Right lung (tissue), 10 donors: ENCODE measurements at places on chromosomes 5 and 9.
A peak's percentile ranks its signal among the peaks of the same experiment; 100 is the strongest.

DNA sequence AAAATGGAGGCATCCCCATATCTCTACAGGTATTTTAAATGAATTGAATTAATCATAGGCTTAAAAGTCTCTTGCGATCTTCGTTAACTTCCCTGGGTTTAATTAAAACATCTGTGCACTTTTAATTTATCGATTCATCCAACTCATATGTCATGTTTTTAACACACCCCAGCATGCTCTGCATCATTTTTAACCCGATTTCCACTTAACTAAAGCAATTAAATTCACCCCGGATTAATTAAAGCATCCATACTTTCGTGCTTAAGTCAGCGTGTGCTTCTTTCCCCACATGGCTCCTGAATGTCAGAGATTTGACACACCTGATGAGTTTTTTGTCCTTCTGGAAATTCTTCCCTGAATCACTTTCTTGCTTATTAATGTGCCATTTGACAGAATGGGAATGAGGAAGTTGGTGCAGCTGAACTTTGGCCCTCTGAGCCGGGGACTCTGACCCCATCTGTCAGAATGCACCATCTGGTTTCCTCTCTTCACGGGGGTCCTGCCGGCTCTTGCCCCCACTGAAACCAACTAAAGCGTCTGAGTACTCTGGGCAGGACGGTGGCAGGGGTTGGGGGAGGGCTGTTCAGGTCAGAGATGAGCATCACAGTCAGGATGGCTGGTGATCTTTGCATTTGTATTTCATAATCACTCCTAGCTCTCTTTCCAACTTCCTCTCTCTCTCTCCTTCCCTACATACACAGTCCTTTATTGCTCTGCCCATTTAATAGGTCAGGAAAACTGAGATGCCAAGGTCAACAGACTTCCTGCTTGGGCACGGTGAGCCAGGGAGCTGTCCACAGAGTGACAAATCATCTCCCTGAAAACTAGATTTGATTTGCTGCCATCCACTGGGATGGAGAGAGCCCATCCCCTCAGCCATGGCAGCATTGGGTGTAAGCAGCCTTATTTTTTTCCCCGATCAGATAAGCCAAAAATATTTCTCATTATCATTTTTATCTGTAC lies 180.3 kb upstream of the WWC1 start:
- no peak for DNase-seq

DNA sequence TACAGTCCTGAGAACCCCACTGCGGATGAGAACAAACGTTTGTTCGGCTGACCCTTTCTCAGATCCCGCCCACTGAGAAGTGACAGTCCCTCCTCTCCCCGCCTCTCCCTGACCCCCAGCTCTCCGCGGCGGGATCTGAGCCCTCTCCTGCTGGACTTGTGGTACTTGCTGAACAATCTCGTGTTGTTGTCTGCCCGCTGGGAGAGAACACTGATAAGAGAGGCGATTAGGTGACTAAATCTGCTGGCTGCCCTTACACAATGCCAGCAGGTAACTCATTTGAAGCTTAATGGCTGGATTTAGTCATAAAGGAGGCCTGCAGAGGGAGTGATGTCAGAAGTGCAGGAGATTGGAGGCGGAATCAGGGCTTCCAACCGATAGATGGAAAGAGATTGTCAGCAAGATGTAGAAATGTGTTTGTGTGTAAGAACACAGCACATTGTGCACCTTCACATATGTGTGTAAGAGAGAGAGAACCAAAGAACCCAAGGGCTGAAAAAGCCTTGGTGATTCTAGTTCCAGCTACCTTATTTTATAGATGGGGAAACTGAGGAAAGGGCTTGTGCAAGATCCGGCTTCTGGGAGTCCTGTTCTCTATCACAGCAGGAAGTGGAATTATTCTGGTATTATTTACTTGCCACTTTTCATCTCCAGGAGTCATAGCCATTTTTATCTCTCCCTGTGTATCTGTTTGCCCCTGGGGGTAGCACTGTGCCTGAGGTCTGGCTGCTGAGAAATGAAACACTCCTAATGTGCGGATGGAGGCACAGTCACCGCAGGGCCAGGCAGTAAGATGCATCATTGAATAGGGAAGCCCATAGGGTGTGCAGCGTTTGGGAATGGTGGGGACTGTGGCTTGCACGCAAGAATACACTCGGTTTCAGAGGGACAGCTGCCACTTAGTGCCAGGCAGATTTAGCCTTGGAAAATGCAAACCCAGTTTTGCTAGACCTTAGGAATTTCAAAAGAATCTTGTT lies 203.7 kb upstream of the MSX2 start:
- no peak for DNase-seq

- DNase-seq = no peak
Observed at GRCh38 chr5:113194125-113194524, 217.5 kb downstream of the DCP2 start.

GRCh38 chr9:70073193-70073592 lies 29.5 kb downstream of the MAMDC2 start:
- DNase-seq = no peak

DNA sequence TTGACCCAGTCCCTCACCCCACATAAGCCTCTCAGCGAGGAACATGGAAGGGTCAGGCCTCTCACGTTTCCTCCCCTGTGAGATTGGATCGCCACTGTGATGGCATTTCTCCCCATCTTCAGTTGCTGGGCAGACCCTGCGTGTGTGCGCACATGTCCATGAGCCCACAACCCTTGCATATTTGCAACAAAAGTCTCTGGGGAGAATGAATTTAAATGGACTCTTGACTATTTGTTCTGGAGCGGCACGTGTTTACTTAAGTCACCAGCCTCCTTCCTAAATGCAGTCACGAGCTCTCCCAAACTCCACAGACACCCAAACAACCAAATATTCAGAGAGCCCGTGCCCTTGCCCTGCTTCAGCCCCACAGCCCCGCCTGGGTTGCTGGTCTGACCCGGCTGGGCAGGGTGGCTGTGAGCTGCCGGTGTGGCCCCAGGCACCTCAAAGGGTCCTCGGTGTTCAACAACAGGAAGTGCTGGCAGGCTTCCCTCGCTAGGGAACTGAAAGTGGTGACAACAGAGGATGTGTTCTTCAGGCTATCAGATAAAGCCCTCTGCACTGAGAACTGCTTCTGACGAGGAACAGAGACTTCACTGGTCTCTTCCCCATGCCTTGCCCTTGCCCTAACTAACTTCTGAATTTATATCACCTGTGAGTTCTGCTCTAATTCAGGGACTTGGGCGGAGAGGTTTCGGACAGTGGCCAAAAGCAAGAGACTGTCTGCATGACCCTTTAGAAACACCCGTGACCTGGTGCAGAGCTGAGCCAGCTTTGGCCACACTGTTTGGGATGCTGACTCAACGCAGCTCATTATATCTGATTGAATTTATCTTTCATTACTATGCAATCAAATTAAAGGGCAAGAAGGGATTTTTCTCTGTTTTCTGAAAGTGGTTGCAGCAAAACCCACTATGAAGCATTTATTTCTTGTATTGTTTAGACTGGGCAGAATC lies 19.2 kb upstream of the CD180 start:
- DNase-seq = peak; percentile 72

DNA sequence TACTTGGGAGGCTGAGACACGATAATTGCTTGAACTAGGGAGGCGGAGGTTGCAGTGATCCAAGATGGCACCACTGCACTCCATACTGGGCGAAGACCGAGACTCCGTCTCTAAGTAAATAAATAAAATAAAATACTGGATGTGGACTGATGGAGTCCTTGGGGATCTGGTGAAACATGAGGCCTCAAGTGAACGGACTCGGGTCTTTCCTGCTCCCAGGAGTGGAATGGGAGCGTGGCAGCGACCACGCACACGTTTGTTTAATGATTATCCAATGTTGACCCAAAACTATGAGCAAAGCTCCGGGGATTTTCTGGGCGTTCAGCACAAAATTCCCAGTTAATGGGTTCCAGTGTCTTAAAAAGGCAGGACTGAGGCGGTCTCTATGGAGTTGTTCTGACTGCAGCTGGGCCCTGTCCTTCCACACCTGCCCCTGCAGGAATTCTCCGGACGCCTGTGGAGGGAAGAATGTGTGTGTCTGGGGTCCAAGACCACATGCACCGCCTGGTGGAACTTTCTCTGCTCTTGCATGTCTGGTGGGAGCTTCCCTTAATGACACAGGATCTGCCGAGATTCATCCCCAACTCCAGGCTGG lies 26.6 kb downstream of the NEK6 start:
- DNase-seq = peak; percentile 72

DNA sequence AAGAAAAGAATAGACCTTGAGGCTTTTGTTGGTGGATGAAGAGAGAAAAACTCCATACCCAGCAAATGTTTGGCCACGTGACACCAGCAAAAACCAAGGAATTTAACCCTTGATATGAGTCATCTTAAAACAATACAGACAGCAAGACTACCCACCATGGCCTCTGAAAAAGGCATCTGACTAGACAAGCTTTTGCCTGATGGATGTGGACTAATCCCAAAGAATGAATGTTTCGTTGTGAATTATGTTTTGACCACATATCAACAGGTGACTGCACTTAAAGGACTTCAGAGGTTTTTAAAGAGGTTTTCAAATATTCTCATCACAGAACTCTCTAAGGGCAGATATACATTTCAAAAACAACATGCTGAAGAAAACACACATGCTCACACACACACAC lies 33.0 kb upstream of the SLC1A3 start:
- no peak for DNase-seq

DNA sequence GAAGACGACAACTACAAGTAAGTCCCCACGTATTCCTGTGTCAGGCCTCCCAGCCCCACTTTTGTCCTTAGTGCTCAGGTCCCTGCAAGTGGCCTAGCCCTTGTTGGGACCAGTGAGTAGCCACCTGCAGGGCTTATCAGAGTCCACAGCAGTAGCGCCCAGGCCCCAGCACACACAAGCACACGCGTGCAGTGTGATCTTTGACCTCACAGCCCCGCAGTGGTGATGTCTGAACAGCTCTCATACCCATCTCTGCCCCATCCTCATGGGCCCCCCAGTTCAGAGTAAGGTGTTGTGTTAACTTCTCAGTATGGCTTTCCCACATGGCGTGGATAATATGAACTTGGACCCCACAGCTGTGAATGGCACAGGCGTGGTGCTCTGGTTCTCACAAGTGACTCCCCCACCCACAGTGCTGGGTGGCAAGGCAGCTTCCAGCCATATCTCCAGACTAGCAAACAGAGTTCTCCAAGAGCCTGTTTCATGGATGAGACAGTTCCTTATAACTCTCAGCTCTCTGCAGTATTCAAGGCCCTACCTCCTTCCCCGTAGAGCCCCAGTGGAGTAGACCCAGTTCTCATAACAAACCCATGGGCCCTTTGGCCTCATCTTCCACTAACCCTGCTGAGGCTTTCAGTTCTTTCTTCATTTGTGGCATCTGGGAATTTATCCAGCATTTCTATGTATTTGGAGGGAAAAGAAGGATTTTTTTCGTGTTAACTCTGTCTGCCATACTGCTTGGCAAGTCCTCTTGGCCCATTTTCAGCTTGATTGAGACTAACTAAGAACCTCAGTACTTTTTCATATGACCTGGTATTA lies 46.5 kb upstream of the ANGPTL2 start:
- no peak for DNase-seq

DNA sequence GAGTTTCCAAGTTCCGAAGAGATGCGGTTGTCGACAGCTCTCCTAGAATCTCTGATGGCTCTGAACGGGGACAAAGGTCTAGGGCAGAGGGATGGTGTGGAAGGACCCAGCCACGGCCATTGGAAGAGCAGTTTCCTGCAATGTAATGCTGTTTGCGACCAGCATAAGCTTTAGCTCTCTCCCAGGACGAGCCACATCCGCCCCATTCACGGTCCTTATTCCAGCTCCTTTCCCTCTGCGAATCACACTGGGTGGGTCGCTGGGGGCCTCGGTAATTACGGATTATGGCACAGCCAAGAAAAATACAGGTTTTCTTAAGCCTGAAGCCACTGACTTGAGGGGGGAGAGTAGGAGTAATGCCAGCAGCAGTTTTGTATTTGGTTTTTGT lies 22.7 kb downstream of the ANXA2R start:
- DNase-seq = peak; percentile 29

- no peak for DNase-seq
Observed at GRCh38 chr5:173208296-173208695, 26.7 kb downstream of the NKX2-5 start.

DNA sequence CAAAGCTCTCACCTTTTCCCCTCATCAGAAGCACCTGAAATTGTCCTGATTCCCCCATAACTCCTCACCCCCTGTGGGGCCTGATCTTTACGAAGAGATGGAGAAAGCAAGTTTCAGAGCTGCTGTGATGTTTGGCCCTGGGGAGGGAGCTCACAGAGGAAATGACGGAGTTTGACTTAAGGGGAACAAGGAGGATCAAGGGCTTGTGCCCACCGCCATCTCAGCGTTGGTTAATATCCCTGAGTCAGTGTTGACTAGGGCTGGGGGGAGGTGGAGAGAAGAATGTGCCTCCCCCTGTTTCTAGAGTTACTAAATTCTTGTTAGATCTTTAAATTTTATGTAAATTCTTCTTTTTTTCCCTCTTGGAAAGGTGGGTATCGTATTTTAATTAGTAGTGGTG lies 27.8 kb downstream of the FGF18 start:
- no peak for DNase-seq

GRCh38 chr5:51860532-51861018 lies 477.3 kb downstream of the ISL1 start:
- DNase-seq = no peak

- no peak for DNase-seq
Observed at GRCh38 chr9:132046456-132046855, 33.2 kb downstream of the MED27 start.

GRCh38 chr9:122218935-122219855 lies 9.6 kb downstream of the LHX6 start:
- no peak for DNase-seq

- no peak for DNase-seq
Observed at GRCh38 chr5:120682851-120683250, 218.8 kb downstream of the PRR16 start.

DNA sequence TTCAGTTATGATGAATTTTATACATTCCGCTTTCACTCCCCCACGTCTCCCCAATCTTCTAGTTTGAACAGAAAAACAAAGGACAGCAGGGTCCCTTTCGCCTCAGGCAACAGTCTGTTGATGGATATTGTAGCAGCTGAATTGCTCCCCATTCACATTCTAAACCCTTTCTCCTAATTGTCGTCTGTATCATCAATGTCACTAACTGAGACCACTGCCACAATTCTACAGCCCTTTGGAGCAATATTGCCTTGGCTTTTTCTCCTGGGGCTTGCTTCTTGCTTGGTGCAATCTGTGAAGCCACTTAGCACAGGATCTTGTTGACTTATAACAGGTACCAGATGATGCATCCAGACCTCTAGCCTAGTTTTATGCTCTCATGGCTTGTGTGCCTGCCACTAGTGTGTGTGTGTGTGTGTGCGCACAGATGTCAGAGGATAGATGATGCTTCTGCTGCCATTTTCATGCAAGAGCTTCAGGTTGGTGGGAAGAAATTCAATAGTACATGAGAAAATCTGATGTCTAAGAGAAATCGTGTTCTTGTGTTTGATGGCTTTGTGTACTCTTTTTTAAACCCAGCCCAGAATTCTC lies 195.2 kb upstream of the ISL1 start:
- no peak for DNase-seq

GRCh38 chr9:121646992-121647391 lies 4.4 kb upstream of the DAB2IP start:
- no peak for DNase-seq

GRCh38 chr5:64632251-64632650 lies 58.1 kb upstream of the SHISAL2B start:
- DNase-seq = peak; percentile 57

- no peak for DNase-seq
Observed at GRCh38 chr9:93261735-93262523, 78.0 kb downstream of the WNK2 start.

GRCh38 chr9:68964102-68964541 lies 49.8 kb downstream of the PRKACG start:
- no peak for DNase-seq

- DNase-seq = no peak
Observed at GRCh38 chr9:129235041-129235930, 57.2 kb upstream of the IER5L start.

- no peak for DNase-seq
Observed at GRCh38 chr9:102355982-102356381, 617.5 kb upstream of the GRIN3A start.
